Daoy (cell line): ENCODE measurements at places on chromosomes 12 and 14.

- DNase-seq: no peak
Observed at GRCh38 chr14:61213191-61213621, 67.9 kb downstream of the TMEM30B start.

- DNase-seq: no peak
Observed at GRCh38 chr14:74702293-74702692, 10.6 kb downstream of the AREL1 start.

DNA sequence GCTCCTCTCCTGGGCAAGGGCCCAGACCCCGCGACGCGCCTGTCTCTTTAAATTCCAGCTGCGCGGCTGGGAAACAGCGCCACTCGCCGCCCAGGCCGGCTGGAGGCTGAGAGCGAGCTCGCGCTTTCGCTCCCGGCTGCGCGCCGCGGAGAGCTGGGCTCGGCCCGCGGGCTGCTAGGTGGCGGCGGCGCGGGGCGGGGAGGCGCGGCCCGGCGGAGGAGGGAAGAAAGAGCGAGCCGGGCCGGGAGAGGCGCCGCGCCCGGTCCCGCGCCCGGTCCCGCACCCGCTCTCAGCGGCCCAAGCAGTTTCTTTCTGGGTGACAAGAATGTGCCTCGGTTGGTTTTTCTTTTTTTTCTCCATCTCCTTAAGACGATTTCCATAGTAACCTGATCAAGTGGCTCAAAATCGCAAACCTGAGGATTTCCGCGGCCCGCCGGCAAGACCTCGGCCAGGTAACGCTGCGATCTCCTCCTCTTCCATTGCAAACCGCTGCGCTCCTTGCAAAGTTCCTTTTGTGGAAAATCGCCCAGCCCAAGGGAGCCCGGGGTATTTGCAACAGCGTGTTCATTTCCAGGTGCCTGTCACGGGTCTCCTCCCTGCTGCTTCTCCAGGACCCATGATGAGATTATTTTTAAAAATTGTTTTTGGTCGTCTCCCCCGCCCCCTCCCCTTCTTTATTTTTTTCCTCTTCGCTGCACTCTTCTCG lies 259.5 kb upstream of the E2F7 start:
- peak; percentile 89 for DNase-seq

DNA sequence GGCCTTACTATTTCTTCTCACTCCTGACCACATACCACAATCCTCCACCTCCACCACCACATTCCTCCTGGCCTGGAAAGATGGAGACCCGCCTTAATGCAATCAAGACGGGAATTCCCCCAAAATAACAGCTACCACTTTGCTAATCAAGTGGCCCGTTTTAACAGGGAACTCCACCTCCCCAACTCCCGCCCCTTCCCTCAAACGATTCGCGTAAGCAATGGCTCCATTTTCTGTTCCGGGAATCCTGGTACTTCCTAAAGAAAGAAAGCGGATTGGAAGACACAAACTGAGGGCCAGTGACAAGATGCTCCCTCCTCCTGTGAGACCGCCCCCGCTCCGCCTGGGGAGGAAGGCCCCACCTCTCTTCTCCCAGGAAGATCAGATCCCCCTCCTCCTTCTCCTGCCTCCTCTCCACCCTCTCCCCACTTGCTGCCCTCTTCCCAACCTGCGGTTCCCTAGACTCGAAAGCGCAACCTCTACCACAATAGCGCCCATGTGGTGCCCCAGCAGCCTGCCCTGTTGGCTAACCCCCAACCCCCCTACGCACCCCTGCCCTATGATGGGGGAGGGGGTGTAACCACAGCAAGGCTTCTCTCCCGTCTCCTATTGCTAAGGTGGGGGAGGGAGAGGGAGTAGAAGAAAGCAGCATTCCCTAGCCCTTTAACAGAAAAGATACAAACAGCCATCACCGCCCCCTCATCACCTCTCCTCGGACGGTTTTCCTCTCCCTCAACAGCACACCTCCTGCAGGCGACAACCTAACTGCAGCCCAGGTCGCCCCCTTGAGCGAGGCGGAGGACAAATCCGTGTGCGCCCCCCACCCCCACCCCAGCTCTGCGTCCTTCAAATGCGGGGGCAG lies 777 bp downstream of the ARF3 start:
- peak; percentile 98 for DNase-seq

- no peak for DNase-seq
Observed at GRCh38 chr14:30078811-30079402, 151.3 kb upstream of the PRKD1 start.

GRCh38 chr12:101619858-101620761 lies 25.3 kb downstream of the MYBPC1 start:
- no peak for DNase-seq

- DNase-seq: peak; percentile 55
Observed at GRCh38 chr14:68884031-68885030, 91.5 kb upstream of the ZFP36L1 start.

DNA sequence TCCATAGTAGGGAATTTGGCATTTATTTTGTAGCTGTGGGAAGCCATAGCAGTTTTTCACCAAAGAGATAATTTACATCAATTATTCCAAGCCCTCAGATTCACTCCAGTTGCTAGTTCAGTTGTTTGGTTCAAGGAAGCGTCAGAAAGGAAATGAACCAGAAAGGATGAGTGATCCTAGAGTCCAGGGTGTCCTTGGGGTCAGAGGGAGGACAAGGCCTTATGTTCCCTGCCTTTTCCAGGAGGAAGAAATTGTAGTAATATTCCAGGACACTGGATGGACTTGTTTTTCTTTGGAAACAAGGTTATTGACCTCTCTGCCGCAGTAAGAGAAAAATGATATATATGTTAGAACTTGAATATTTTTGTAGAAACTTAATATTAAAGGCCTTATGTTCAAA lies 409.5 kb downstream of the RGS6 start:
- DNase-seq: no peak

GRCh38 chr14:50344876-50345563 lies 32.9 kb downstream of the DMAC2L start:
- no peak for DNase-seq
